ENCODE measurements at places on chromosomes 1 and 21. TPM values are rescaled to one million over a fixed set of nuclear protein-coding genes. Genes with fewer than 3 reads are reported as not detected.

DNA sequence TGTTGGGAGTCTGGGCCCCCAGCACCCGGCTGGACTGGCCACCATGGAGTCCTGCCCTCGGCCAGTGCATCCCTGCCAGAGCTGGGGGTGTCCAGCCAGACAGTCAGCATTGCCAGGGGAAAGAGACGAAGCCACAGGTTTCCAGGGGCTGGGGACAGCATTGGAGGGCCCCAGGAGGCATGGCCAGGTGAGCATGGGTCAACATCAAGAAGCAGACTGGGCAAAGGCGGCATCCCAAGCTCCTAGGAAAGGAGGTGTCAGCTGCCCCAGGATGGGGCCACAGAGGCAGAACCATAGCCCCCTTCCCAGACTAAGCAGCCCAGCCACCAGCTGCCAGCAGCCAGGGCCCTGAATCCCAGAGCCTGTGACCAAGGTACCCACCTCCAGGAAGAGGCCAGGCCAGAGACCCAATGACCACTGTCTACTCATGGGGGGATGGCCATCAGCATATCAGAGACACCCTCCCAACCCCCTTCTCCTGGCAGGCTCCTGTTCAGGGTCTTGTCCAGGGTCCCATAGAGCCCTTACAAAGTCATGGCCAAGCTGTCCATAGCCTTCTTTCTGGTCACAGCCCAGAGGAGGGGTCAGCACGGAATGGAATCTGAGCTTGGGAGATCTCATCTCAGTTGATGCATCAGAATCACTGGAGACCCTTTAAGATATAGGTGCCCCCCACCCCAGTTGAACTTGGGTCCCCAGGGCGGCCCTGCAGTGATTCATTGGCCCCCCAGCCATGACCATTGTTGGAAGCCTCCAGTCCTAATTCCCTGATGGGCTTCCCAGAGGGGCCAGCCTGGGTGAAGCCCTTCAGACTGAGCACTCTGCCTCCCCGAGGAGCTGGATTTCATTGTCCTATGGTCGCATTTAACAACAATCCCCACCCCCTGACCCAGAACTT, 32.5 kb downstream of the WNT3A start:
- no peak for DNase-seq

DNA sequence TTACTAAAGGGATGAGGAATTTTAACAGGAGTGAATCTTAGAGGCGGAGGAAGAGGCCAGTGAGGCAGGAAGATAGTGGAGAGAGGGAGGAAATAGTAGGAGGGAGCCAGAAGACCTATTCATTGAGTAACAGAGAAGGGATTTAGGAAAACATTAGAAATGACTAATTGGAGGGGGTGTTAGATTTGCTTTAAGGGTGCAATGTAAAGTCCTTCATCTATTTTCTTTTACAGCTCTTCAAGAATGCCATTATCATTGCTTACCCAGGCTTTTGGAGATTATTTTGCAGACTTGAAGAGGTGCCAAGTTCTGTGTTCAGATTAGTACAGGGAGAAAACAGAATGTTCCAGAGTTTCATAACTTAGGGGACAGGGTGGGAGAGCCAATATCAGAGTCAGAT, 33.8 kb downstream of the OR10J1 start:
- no peak for DNase-seq

DNA sequence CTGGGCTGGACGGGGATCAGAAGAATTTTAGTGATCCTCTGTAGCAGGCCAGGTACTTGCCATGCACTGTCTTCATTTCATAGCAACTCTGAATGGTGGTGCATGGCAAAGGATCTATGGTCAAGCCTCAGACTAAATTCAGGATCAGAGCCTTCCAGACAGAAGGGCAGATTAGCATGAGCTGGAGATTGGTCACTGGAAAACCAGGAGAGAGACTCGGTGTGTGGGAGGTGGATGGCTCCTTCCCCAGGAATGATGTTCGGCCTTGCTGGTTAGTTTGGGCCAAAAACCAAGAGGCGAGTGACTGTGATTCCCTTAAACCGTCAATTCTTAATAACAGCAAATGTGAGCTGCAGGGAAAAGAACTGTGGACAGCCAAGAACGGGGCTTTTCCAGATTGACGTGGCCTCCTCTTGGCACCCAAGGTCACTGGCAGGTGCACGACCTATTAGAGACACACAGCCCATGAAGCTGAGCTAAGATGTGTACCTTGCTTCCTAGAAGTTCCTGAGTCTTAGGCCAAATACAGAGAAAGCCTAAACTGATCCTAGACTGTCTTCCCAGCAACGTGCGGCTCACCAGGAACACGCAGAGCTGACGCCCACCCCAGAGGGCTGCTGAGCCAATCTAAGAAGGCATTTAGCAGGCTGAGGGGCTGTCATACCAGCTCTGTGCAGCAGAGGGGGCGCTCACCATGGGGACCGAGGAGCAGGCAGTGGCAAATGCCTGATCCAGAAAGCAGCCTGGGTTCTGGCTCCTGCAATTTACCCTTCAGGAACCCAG, 18.5 kb downstream of the ALDH4A1 start:
- DNase-seq: peak; percentile 77

DNA sequence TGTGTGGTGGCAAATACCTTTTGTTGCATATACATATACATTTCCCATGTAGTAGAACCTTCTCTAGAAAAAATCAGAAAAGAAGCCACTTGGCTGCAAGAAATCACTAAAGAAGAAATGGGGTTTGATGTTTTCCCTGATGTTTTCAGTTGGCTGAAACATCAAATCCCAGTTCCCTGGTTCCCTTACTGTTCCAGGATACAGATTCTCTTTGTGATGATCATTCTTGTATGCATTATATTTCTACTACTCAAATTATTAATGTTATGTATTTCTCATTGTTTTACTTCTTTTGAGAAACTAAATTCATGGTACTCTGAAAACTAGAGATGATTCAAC, 7.6 kb downstream of the RNU1-2 start:
- DNase-seq: no peak

DNA sequence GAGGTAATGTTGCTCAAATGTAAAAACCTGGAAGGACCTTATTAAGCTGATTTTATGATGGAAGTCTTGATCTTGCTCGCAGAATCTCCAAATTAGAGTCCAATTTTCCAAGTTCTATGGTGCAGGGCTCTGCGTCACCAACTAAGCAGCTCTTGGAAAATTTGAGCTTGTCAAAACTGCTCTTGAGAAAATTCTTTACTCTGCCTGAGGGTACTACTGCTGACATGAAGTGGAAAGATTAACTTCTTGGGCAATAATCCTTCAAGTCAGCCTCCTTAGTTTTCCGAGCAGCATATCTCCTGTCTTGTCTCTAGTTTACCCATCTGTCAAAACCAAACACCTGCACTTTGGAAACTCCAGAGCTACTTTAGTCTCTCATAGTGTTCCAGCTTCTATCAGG, 293.7 kb downstream of the KCTD3 start:
- DNase-seq: no peak

DNA sequence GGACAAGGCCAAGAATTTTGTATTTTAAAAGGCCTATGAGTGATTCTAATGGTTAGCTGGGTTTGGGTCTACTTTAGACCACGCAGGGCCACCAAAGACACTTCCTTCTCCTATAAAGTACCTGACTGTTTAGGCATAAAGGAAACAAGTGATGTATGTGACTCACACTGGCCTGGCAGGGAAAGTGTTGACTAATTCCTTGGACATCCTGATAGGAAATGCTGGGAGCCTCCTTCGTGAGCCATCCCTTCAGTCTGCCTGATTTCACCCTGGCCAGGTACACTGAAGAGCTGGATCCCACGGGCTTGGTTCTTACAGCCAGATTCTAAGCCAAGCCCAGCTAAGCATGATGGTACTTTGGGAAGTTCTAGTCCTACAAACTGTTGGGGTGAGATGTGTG, 100.5 kb upstream of the HMGB4 start:
- no peak for DNase-seq

- no peak for DNase-seq
These were observed 13.4 kb upstream of the ACBD3 start for GRCh38 chr1:226199971-226200370.

DNA sequence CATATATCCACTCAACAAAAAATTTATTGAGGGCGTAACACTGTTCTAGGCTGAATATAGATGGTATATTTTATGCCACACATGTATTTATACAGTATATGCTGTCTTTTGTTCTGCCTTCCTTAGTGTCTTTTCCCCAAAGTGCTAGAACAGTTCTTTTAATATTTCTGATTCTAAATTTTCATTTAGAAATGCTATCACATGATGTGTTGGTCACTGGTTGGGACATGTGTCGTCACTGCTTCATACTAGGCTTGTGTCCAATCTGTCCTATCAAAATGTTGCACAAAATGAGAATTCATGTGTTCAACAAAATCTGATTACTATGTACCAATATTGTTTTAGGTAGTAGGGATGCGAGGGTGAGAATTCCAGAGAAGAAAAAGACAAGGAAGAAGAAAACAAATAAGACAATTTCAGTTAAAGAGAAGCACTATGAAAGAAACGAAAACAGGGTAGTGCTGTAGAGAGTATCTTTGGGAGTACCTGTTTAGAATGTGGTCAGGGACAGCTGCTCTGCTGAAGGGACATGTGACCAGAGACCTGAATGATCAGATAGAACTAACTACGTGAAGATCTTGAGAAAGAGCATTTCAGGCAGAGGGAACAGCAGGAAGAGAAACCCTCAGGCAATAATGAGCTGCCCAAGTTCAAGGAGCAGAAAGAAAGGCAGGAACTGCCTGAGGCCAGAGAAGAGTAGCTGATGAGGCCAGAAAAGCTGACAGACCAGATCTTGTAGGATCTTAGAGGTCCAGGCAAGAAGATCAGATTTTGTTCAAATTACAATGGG, 1.3 kb downstream of the KMO start:
- no peak for DNase-seq

GRCh38 chr1:66938613-66939012, 13.8 kb downstream of the MIER1 start:
- no peak for DNase-seq

Gene CFAP141
- total RNA-seq: 2.8 TPM

Gene MXRA8
- 39.3 TPM for total RNA-seq

Gene PCSK9
- total RNA-seq: 25.7 TPM

Gene LCE3D
- total RNA-seq: not detected
